ENCODE measurements at places on chromosomes 2 and 18.

GRCh38 chr2:68687018-68687417 is 43.6 kb downstream of the PROKR1 start:
- no peak for DNase-seq

- no peak for DNase-seq
These were observed 9.0 kb downstream of the STRADB start for GRCh38 chr2:201460532-201460931.

GRCh38 chr18:35049111-35050027 is 8.2 kb downstream of the MAPRE2 start:
- DNase-seq: peak; percentile 19

GRCh38 chr2:177353187-177353478 is 39.4 kb upstream of the AGPS start:
- no peak for DNase-seq

- DNase-seq: peak; percentile 56
These were observed 852.4 kb upstream of the FANCL start for GRCh38 chr2:59093571-59093970.

DNA sequence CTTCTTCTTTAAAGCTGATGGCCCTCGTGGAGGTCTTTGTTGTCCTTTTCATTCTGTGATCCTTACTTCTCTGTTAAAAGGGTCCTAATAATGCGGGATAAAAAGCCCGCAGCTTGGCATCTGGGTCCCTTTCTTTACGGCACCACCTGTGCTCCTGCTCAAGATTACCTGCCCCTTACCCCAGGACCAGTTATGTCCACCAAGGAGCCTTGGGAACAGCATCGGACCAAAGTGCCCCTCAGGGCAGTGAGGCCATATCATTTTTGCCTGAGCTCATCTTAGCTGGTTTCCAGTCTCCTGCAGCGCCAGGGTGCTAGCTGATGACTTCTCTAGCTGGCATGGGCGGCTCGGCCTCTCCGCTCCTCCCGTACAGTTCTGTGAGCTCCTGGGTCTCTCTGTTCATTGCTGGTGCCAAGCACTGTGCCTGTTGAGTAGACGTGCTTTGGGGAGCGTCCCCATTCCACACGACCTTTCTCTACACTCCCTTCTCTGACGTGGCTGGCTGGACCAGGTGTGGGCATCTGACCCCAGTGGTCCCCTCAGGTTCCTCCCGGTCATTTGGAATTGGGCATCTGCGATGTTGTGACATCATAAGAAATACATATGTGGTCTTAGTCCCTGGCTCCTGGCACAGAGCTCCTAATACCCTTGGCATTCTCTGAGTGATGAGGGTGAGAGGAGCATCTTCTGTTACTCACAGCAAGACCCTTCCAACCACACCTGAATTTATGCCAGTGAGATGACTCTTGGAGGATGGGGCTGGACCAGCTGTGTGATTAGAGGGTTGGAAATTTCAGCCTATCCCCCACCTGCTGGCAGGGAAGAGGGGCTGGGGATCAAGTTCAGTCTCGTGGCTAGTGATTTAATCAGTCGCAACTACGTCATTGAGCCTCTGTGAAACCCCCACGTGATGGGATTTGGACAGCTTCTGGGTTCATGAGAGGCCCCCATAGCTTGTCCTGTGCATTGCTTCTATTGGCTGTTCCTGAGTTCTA is 134.2 kb upstream of the HS6ST1 start:
- DNase-seq: no peak

DNA sequence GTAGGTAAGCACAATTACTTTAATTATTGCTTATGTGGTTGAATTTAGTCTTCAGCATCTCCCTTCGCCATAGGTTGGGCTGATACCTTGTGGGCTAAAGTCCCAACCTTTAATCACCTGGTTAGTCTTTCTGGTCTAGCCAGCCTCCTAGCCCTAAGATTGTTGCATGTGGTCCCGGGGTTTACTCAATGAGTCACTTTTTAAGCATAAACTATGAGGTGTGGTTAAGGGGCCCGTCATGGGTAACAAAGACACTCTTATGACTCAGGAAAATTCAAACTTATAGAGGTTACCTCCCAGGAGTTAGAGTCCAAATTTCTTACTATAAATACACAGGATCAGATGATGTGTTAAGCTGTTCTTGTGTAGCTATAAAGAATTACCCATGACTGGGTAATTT is 841.6 kb downstream of the TRIB2 start:
- peak; percentile 95 for DNase-seq
